ENCODE measurements at places on chromosomes 1 and 21.

DNA sequence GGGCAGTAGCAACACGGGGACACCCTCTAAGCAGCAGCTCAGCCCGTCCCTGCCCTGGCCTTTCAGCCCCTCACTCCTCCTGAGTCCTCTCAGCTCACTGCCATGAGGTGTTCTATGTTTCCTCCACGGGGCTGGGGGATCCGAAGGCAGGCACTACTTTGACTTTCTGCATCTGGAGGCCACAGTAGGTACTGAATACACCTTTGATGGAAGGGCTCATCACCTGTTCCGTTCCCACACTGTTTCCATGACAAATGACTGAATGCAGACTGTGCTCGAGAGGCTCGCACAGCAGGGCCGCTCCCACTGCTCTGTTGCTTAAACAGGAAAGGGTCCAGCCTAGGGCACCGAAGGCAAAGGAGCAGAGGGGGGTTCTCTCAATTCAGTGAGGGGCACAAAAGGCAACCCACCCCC is 77.6 kb upstream of the DNAH14 start:
- peak; percentile 16 for ATAC-seq

- no peak for ATAC-seq
Observed at GRCh38 chr1:53895421-53895820, 1.4 kb downstream of the DIO1 start.

- ATAC-seq: no peak
Observed at GRCh38 chr1:162007466-162007865, 16.2 kb downstream of the OLFML2B start.

DNA sequence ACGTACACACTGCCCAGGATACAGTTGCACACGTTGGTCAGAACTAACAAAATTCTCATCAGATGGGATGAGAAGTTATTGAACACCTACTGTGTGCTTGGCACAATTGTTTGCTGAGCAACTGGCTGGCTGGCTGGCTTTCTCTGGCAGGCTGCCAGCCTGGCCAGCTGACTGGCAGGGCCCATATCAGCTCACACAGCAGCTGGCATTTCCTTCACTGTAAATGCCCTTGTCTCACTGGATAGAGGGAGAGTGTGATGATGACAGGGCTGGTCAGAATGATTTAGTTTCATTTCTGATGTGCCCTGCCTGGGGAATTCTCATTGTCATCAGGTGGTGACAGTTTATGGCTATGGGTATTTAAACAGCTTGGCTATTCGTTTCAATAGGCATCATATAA is 15.8 kb downstream of the CAMK2N1 start:
- no peak for ATAC-seq

- ATAC-seq: peak; percentile 99
Observed at GRCh38 chr1:169163059-169163458, 56.6 kb downstream of the ATP1B1 start.

GRCh38 chr1:4597020-4597419 is 57.4 kb upstream of the AJAP1 start:
- no peak for ATAC-seq

GRCh38 chr1:164256456-164256855 is 302.5 kb upstream of the PBX1 start:
- ATAC-seq: no peak

DNA sequence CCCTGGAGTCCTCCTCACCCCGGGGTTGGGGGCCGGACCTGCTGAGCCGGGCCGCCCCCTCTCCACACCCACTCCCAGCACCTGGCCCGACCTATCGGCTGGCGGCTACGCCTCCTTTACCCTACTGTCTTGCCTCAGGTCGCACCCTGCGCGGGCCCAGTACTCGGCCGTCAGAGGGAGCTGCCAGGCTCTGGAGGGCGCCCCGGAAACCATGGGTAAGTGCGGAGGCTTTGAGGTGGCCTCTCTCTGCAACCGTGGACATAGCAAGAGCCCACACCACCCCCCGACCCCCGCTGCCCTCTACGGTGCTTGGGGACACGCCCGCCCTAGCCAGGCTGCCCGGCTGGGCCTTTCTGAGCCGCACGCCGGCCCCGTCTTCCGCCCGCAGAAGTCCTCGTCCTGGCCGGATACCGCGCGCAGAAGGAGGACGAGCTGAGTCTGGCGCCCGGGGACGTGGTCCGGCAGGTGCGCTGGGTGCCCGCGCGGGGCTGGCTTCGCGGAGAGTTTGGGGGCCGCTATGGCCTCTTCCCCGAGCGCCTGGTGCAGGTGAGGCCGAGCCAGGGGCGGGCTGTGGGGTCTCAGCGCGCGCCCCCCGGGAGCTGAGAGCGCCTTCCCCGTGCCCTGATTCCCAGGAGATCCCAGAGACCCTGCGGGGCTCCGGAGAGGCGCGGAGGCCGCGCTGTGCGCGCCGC is at the start of gene SH3D21:
SH3D21 (plus strand) TSS at position 159 of the 692 bp plus-strand sequence; CDS start at position 212, 53 bp downstream.
- peak; percentile 40 for ATAC-seq
